CD8-positive, alpha-beta memory T cell (primary cell): ENCODE measurements at places on chromosomes 5 and 9. TPM values are rescaled to one million over a fixed set of nuclear protein-coding genes. Genes with fewer than 3 reads are reported as not detected.

ADAMTSL2 gene
- total RNA-seq: not detected

GRCh38 chr9:74777136-74777879 lies 110.4 kb downstream of the TRPM6 start:
- H3K4me1 ChIP-seq: no peaks in the 10 kb centered on the region
- peak; percentile 75 for DNase-seq
- no peaks in the 10 kb centered on the region for H3K27me3 ChIP-seq

- no peaks in the 10 kb centered on the region for H3K27me3 ChIP-seq
- no peaks in the 10 kb centered on the region for H3K36me3 ChIP-seq
- no peak for DNase-seq
These were observed 33.5 kb upstream of the EGFL7 start for GRCh38 chr9:136629001-136629878.

GRCh38 chr5:111502956-111503355 lies 9.4 kb downstream of the STARD4 start:
- H3K4me1 ChIP-seq: peaks cover under 1% of the 10 kb centered on the region
- H3K27me3 ChIP-seq: no peaks in the 10 kb centered on the region
- DNase-seq: no peak
- H3K4me3 ChIP-seq: no peak overlapping the region

- no peak overlapping the region for H3K4me3 ChIP-seq
- no peaks in the 10 kb centered on the region for H3K4me1 ChIP-seq
- no peak overlapping the region for H3K27ac ChIP-seq
- no peaks in the 10 kb centered on the region for H3K36me3 ChIP-seq
These were observed 45.2 kb downstream of the HSD17B3 start for GRCh38 chr9:96256800-96257199.

- H3K27ac ChIP-seq: peak overlapping the region; percentile 88
- H3K36me3 ChIP-seq: no peaks in the 10 kb centered on the region
- peaks cover 34% of the 10 kb centered on the region for H3K4me1 ChIP-seq
- peak; percentile 19 for DNase-seq
- H3K27me3 ChIP-seq: no peaks in the 10 kb centered on the region
These were observed 677 bp upstream of the TXNDC15 start for GRCh38 chr5:134873494-134873893.

ANXA2R gene
- total RNA-seq: 6.0 TPM

DNA sequence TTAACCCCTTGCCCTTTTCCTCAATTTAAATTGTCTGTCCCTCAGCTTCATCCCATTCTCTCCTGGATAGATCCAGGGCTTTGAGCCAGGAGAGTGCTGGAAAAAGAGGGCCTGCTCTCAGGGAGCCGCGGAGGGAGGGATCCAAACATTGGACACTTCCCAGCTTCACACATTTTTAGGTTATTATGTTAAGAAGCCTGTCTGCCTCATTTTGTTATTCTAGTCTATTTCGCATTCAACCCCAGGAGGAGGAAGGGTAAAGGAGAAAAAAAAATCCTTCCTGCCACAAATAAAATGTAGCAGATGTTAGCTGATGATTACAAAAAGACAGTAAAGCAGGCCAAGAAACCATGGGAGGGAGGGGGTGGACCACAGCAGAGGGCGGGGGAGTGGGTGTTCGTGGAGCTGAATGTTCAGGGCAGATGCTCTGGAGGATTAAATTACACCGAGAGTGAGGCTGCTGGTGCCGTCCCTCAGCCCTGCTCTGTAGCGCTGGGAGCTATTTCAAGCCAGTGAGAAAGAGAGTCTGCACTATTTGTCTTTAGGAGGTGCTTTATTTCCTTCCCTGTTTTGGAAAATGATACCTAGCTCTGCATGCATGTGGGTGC lies 60.6 kb upstream of the ZFR start:
- no peaks in the 10 kb centered on the region for H3K36me3 ChIP-seq
- H3K27ac ChIP-seq: no peak overlapping the region
- no peak for DNase-seq
- H3K27me3 ChIP-seq: no peaks in the 10 kb centered on the region
- peaks cover 8% of the 10 kb centered on the region for H3K4me1 ChIP-seq

- H3K4me1 ChIP-seq: no peaks in the 10 kb centered on the region
- DNase-seq: no peak
- H3K27ac ChIP-seq: no peak overlapping the region
These were observed 81.6 kb downstream of the CYFIP2 start for GRCh38 chr5:157347301-157348048.

DNA sequence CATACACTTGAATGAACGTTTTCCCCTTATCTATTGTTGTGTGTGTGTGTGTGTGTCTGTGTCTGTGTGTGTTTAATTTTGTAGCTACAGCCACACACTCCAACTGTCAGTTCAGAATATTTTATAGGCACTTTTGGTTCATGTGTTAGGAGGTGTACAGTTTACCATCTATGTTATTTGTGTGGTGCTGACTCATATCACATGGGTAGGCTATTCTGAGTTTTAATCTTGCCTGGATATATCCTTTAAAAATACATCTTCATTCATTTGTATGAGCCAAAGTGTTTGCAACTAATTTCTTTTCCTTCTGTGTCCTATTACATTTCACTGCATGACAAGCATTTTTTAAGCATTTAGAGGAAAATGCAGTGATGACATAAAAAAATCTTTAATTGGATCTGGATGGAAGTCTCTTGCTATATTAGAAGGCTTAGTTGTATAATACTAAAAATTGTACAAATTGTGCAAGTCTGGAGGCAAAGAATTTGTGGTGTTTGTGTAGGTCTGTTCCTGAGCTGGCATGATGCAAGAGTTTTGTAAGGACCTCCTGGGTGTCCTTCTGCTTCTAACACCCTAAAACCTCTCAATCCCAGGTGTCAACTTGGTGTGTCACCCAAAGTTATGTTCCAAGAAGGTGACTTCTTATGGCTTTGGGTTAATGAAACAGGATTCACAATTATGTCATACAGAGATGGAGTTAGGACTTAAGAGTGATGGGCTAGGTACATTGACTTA lies 52.4 kb upstream of the HMHB1 start:
- no peak for DNase-seq
- H3K27ac ChIP-seq: no peak overlapping the region
- H3K4me3 ChIP-seq: no peak overlapping the region

GRCh38 chr5:141430332-141431113 lies at the start of gene PCDHGA12:
TSS of gene PCDHGA12 (plus strand) at chr5:141430507. CDS start at chr5:141430760, 253 bp downstream.
- no peak within 1 kb of the TSS for H3K4me3 ChIP-seq
- no peak within 1 kb of the TSS for H3K27ac ChIP-seq
- H3K36me3 ChIP-seq: no peaks in the 10 kb centered on the region
- no peaks in the 10 kb centered on the region for H3K4me1 ChIP-seq
- DNase-seq: no peak

DNA sequence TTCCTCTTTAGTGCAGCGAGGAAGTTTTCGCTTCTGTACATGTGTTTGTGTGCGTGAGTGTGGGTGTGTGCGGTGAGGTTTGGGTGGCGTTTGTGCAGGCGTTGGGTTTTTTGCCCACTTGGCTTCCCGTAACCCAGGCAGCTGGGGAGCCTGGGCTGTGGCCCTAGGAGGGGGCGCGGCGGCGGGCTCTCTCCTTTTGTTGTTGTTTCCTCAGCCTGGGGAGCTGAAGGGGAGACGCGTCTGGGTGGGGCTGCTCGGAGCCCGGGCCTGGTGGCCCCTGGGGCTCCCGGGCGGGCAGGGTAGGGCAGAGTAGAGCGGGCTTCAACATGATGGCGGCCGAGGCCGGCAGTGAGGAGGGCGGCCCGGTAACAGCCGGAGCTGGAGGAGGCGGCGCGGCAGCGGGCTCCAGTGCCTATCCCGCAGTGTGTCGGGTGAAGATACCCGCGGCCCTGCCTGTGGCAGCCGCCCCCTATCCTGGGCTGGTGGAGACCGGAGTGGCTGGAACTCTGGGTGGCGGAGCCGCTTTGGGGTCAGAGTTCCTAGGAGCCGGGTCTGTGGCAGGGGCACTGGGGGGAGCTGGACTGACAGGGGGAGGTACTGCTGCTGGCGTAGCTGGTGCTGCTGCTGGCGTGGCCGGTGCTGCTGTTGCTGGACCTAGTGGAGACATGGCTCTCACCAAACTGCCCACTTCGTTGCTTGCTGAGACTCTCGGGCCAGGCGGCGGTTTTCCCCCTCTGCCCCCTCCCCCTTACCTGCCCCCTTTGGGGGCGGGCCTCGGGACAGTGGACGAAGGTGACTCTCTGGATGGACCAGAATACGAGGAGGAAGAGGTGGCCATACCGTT lies 665 bp downstream of the RASA1 start:
- peaks cover 25% of the 10 kb centered on the region for H3K4me1 ChIP-seq
- DNase-seq: peak; percentile 78
- no peaks in the 10 kb centered on the region for H3K36me3 ChIP-seq
- H3K27ac ChIP-seq: peak overlapping the region; percentile 78
- peak overlapping the region; percentile 56 for H3K4me3 ChIP-seq
